Activated CD4-positive, alpha-beta T cell treated with anti-CD3 and anti-CD28 coated beads, Interleukin-10, Interleukin-2, amounts not matched to agents 100 ng/mL and 50 ng/mL, durations not matched to agents 16 hours and 8 hours (primary cell): ENCODE measurements at places on chromosomes 2 and 18.

GRCh38 chr2:128950758-128951157 is 632.1 kb upstream of the HS6ST1 start:
- no peak for DNase-seq

DNA sequence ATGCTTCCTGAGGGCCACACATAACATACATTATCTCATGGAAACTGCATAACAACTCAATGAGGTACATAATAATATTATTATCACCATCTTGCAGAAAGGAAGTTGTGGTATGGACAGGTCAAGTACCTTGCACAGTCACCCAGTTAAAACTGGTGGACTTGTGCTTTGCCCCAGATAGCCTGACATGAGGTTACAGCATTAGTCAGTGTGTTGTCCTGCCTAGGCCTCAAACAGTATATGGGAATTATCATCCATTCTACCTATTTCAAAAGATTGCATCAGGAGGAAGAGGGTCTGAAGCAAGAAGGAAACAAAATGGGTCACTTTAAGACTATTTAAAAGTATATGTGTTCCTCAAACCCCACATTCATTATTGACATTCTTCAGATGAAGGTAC is 5.4 kb upstream of the ANTXR1 start:
- no peak for DNase-seq

- no peak for DNase-seq
Measured at GRCh38 chr2:134897932-134898331, 20.7 kb upstream of the CCNT2 start.

DNA sequence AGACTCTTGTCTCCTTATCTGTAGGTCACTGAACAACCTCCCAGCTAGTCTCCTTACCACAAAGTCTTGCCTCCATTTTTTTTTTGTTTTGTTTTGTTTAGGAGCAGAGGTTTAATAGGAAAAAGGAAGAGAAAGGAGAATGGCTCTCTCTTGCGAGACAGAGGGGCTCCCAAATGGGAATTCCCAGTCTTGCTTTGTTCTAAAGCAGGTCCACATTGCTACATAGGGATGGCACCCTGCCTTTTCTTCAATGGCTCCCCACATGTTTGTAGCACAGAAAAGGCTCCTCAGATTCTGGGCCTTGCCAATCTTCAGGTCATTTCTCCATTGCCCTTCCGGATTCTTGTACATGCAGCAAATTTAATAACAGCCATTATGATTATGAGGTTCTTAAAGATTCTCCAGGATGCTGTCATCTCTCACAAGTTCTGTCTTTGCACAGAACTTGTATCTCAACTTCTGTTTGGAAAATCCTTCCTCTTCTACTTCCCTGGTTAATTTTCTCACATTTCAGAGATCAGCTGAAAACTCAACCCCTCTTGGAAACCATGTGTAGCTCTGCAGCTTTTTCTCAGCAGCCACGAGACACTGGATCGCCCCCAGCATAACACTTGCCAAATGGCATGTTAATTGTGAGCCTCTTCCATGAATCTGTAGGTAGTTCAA is 23.6 kb downstream of the IL1F10 start:
- DNase-seq, result no peak

DNA sequence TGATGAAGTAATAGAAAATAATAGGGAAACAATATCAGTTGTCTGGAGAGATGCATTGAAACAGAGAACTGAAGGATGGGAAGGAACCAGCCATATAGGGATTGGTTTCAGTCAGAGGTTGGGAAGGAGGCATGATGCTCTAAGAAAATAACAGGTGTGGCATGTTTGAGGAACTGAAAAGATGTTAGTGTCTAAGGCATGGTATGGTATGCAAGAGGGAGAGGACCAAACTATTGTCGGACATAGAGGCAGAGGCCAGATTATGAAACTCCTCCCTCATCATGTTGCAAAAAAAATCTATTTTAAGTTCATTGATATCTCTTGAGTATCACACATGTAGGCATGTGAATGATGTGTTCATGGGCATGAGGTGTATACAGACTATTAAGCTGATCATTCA is 48.9 kb upstream of the EMILIN2 start:
- no peak for DNase-seq

DNA sequence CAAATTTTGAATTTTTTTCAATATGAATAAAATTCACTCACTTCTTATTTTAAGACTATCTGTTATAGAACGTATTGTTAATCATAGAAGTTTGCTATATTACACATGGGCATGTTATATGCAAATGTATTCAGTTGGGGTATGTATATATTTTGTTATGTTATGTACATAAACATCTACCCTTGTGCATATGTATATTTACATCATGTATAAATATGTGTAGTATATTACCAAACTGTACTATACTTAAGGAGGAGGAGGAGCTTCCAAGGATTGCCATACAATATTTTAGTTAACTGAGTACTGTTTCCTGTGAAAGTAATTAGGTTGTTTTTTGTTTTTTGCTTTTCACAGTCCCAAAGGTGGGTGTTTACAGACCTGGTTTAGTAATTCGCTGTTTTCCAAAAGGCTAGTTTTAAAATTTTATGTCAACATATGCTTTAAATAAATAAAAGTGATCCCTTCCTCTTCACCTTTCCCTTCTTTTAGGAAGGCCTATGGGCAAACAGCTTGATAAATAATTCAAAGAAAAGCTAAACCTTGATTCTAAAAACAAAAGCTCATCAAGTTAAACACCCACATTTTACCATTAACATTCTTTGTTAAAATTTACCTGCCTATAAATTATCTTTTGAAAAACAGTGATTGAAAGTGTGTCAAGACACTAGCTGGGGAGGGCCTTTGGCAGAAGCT is 12.9 kb upstream of the POU3F3 start:
- DNase-seq, result no peak

- DNase-seq, result peak; percentile 84
Measured at GRCh38 chr18:31658670-31659575, 25.5 kb downstream of the B4GALT6 start.

- DNase-seq, result no peak
Measured at GRCh38 chr18:7158216-7158615, 40.6 kb upstream of the LAMA1 start.

GRCh38 chr2:71685073-71685848 is 231.9 kb downstream of the DYSF start:
- DNase-seq, result no peak

DNA sequence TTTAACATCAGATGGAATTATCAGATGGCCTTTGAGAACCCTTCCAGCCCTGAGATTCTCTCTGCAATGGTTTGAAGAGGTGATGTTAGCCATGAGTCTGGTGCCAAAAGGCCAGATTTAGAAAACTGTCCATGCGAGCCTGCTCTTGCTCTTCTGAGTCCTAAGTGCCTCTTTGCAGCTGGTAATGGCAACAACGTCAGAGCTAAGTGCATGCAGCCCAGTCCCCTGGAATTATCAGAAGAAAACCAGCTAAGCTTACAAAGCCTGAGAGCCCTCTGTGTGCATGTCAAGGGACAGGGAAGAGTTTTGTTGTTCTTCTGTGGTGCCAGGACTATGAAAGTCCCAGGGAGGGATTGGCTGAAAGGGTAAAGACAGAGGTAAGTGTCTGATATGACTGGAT is 89.8 kb downstream of the LOXHD1 start:
- DNase-seq, result no peak

DNA sequence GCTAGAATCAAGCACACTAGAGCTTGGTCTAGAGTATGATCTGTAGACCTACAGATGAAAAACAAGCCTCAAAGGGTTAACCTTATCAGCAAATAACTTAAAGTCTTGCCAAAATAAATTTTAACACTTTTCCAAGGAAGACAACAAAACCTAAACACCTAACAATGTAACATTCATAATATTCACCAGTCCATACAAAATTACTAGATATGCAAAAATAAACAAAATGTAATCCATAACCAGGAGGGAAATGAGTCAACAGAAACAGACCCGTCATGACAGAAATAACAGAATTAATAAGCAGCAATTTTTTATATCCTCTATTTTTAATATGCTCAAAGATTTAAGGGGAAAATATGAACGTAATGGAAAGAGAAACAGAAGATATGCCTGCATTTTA is 36.1 kb downstream of the TRAK2 start:
- peak; percentile 30 for DNase-seq

DNA sequence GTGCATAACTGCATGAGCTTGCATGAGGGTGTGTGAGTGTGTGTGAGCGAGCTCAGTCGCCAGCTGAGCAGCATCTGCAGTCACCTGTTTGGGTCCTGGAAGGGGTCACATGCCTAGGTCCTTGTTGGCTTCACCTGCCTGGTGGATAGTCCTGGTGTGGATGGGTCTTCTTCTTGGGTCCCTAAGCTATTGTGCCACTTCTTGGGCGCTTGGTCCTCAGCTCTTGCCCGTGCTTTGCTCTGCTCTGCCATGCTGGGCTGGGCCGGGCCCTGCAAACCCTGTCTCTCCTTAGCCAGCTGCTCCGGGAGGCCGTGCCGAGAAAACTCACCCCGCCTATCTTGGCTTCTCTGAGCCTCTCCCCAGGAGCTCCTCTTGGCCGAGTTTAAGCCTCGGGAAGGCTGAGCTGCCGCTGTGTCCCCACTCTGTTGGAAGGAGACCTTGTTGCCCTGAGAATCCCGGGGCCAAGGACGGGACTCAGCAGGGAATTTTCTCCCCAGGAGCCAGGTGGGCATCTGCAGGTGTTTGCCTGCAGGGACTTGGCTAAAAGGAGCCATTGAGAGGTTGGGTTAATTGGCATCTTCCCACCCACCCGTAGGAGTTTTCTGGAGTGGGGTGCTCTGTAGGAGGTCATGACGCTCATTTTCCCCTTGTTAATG is 300.8 kb downstream of the NDUFA10 start:
- no peak for DNase-seq

DNA sequence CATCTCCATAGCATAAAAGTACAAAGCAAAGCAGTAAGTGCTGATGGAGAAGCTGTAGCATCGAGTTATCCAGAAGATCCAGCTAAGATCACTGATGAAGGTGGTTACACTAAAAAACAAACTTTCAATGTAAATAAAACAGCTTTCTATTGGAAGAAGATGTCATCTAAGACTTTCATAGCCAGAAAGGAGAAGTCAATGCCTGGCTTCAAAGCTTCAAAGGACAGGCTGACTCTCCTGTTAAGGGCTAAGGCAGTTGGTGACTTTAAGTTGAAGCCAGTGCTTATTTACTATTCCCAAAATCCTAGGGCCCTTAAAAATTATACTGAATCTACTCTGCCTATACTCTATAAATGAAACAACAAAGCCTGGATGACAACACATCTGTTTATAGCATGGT is 44.0 kb downstream of the METTL8 start:
- no peak for DNase-seq

DNA sequence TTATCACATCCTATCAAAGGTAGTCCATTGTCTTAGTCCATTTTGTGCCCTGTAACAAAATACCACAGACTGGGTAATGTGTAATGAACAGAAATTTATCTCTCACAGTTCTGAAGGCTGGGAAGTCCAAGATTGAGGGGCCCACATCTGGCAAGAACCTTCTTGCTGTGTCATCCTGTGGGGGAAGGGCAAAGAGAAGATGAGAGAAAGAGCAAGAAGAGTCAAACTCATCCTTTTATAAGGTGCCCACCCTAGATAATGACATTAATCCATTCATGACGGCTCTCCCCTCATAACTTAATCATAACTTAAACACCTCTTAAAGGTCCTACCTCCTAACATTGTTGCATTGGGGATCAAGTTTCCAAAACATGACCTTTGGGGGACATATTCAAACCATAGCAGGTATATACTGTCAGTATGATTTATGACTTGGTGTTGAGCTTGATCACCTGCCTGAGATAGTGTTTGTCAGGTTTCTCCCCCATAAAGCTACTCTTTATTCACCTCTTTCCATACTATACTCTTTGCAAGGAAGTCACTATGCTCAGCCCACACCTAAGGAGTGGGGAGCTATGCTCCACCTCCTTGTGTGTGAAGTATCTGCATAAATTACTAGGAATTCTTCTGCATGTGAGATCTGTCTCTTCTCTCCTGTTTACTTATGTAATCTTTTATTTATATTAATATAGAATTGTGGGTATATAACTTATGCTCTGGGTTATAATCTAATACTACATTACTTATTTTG is 5.2 kb upstream of the MAP3K2 start:
- no peak for DNase-seq

DNA sequence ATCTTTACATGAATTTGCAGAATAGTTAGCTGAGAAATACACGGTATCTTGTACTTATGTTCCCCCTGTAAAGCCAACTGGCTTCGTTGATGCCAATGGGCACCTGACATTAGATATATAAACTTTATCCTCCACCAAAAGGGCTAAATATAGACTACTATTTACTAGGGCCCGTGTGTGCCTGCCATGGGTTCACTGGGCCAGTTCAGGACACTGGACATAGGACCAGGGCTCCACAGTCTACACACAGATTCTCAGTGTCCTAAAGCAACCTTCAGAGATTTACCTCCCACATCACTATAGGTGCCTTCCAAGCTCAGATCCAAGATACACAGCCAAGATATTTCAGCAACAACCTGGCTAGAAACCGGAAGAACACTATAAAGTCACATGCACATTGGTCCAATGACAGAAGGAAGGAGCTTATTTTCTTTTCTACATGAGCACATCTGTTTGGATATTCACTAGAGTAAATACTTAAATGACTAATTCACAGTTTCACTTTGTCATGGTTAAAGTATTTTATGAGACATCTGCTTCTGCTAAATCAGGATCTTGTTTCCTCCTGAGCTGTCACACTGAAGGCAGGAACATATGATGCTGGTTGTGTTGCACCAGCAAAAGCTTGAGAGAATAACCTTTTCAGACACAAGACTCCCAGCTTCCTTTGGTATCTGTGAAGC is 95.1 kb downstream of the MYO5B start:
- DNase-seq, result peak; percentile 57

- DNase-seq, result no peak
Measured at GRCh38 chr2:177467646-177468045, 75.1 kb downstream of the AGPS start.

DNA sequence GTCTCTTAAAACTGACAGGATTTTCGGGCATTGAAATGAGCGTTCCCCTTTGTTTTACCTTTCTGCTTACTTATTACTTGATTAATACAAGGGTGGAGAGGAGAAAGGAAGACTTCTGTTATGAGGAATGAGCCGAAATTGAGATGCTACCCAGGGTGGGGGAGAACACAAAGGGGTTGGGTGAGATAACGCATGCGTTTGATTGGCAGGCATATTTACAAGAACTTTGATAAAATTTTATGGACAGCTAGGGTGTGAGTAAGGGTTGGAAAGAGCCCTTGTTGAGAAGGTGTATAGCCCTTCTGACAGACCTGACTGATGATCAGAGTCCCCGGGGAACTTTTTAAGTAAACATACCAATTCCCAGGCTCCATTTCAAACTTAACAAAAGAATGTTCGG is 1.8 kb downstream of the RNF138 start:
- DNase-seq, result peak; percentile 31

- DNase-seq, result no peak
Measured at GRCh38 chr18:7541835-7542234, 25.3 kb upstream of the PTPRM start.

GRCh38 chr2:76563730-76564129 is 853.0 kb upstream of the GCFC2 start:
- no peak for DNase-seq
